DMS79 (cell line): ENCODE measurements at places on chromosomes 7 and 10.

- DNase-seq: no peak
Measured at GRCh38 chr10:128345353-128345752, 219.1 kb upstream of the MKI67 start.

GRCh38 chr10:115981081-115981480, 291.9 kb downstream of the GFRA1 start:
- no peak for DNase-seq

DNA sequence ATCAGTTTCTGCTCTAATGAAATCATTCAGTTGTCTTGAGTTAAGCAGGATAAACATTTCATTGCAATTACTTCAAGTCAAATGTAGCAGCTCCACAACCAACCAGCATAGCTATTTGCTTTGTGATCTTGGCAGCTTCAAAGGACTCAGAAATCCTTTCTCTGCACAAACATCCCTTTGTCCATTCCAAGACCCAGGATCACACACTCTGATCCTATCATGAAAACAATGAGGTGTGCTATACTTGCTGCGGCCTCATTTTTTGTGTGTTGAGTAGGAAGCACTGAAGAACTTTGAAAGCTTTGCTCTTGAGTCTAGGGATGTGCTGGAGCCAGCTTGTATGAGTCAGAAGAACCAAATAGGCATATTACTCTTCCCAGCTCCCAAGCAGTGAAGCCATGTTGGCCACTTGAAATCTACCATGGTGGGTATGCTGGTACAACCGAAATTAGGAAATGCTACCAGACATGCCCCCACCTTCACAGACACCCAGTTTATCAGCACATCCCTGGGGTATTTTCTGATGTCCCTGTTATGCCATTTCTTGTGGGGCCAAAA, 199.4 kb upstream of the PRSS58 start:
- no peak for DNase-seq

DNA sequence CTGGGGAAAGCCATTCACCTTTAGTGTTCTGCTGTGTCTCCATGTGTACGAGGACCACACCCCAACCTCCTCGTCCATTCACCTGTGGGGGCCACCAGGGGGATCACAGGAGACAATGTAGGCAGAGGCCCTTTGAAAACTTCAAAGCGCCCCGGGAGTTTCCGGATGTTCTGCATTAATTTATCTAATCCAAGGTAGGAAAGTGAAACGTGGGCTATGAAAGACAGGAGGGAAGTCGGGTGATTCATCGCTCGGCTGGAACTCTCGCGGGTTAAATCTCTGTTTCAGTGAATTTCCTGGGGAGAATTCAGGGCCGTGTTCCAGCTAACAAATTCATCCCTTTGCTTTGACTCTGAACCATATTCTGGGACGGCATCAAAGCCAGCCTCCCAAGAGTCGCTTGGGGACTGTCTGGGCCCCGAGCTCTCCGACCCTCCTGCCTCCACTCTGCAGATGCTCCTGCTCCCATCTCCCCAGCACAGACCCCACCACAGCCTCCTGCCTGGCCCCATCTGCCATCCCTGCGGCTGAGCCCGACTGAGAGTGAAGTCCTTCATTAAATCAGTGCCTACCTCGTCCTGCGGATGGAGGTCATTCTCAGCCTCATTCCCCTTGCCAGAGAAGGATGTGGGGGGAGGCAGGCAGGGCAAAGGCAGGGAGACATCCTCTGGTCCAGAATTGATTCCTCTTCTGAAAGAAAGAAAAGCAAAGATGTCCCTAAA, 114.1 kb upstream of the CARD11 start:
- no peak for DNase-seq

DNA sequence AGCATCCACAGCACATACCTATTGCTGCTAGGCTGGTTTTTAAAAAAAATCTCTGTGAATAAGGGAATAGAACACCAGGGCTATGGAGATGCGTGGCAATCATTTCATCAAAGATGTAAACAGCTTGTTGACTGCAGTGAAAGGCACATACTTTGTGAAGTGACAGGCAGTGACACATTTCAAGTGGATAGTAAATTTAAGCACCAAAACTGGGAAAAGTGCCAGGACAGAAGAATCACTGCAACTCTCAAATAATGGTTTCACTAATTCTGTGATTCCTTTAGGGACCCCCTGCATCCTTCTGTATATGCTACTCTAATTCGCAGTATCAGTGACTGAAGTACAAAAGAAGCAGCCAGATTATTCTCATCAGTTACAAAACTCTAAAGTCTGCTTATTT, 145.2 kb upstream of the KLF14 start:
- no peak for DNase-seq

DNA sequence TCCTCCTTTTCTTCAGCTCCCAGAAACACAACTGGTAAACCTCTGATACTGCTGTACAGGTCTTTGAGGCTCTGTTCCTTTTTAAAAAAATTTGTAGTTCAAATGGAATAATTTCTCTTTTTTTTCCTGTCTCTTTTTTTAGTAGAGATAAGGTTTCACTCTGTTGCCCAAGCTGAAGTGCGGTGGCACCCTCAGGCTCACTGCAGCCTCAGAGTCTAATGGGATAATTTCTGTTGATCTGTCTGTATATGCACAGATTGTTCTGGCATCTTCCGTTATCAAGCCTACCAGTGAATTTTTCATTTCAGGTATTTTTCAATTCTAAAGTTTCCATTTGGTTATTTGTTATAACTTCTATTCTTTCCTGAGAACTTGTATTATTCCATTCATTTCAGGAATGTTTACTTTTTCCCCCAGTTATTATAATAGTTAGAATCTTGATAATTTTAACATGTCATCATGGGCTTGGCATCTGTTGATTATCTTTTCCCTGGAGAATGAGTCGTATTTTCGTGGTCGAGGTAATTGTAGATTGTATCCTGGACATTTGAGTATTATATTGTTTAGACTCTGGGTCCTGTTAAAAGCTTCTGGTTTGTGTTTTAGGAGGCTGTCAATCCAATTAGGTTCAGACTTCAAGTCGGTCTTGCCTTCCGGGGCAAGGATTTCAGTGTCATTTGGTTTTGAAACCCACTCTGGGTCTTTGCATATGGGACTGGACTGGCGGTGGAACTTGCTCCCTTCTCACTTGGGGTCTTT, 24.5 kb downstream of the CRCP start:
- DNase-seq: no peak

GRCh38 chr7:92685136-92686042, 95.2 kb upstream of the FAM133B start:
- DNase-seq: no peak

- DNase-seq: no peak
Measured at GRCh38 chr10:75428434-75429158, 2.8 kb upstream of the LRMDA start.

GRCh38 chr7:91198371-91198770, 65.9 kb upstream of the FZD1 start:
- no peak for DNase-seq

DNA sequence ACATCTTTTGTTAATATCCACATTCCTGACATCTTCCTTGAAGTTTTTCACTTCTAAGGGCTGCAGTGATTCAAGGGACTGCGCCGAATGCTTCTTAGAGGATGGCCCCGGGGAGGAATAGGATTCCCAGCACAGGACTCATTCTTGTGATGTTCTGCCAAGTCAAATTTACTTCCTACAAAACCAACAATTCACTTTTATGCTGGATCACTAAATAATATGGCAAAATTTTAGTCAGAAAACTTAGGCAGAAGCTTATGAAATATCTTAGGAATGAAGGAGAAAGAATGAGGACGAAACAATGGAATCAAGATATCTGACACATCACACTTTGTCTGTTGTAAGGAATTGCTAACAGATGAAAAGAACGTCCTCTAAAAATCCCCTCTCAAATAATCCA, 151.5 kb downstream of the JAZF1 start:
- DNase-seq: no peak

GRCh38 chr10:93199191-93199751, 125.6 kb downstream of the CYP26A1 start:
- no peak for DNase-seq

DNA sequence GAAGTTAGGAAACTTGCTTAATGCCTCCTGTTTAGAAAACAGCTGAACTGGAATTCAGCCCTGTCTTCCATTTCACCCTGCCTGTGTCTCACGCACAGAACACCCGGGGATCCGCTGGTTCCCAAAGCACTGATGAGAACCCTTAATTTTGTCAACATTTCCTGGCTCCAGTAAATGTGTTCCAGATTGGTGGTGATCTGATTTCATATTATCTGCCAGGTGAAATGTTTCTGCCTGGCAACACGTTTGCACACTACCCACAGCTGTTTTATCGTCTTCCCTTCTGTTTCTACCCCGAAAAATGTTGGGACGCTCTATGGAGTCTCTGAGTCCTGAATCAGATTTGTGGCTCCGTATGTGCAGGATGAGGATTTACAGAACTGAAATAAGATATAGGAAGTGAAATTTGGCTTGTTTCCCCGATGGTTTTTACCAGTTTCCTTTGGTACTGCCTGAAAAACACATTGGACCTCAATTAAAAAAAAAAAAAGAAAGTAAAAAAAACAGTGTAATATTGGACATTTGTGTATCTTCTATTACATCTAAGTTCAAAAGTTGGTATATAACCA, 29.0 kb downstream of the MRC1 start:
- no peak for DNase-seq

GRCh38 chr10:60808036-60808435, 29.8 kb downstream of the CDK1 start:
- DNase-seq: no peak

DNA sequence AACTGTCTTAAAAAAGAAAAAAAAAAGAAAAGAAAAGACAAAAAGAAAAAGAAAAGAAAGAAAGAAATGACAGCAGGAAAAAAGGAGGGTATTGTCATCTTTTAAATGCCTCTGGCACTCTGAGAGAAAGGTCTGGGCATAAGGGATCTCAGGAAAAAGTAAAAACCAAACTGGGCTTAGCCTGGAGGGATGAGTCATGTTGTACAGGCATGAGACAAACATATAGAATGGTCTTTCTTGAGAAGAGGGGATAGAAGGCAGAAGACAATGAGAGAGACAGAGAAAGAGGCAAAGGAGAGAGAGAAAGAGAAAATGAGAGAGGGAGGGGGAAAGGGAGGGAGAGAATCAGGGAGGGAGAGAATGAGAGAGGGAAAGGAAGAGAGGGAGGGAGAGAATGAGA, 32.3 kb upstream of the KCNMA1 start:
- no peak for DNase-seq

GRCh38 chr7:127882313-127882920, 148.8 kb downstream of the LRRC4 start:
- no peak for DNase-seq

GRCh38 chr7:35992436-35992835, 160.6 kb upstream of the EEPD1 start:
- DNase-seq: no peak

GRCh38 chr7:40579401-40579800, 444.6 kb downstream of the SUGCT start:
- DNase-seq: no peak

DNA sequence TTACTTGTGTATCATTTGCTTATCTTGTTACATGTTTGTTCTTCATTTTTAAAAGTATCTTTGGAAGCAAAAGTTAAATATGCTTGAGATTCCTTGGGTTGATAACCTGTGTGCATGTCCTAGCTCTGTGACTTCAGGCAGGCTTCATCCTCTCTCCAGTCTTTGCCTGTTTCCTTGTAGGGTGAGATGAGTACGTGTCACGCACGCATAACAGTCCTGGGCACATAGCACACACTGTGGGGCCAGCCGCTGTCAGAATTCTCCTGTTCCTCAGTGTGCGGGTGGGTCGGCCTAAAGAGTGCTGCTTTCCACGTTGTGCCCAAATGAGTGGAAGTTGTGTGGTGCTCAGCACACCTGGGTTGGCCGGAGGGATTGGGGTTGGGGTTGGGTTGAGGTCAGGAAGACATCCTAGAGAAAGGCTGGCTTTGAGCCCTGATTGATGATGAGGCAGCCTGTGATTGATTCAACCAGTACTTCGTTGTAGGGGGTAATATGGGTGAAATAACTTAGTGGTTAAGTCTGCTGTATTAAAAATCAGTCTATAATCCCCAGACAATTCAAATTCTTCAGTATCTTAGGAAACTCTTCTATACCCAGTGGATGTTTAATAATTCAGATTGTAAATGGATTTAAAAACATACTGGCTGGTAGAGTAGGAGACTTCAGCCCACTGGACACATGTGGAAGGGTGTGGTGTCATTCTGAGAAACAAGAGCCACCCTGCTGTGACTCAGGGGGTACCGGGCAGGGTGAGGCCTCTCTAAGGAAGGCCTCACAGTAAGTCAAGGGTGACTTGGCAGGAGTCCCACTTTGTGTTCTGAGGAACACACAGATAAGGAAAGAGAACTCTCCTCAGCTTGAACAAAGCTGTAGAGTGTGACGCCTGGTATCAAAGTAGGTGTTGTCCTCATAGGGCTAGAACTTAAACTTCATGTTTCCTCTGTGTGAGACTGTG, 54.8 kb downstream of the DAGLB start:
- DNase-seq: no peak

- DNase-seq: no peak
Measured at GRCh38 chr10:80945264-80945880, 407.7 kb downstream of the SH2D4B start.

GRCh38 chr7:143018931-143019330, 8.0 kb downstream of the OR9A2 start:
- DNase-seq: no peak

- DNase-seq: no peak
Measured at GRCh38 chr7:101885597-101885955, 68.2 kb downstream of the CUX1 start.

GRCh38 chr7:129264534-129264933, 39.7 kb downstream of the AHCYL2 start:
- DNase-seq: no peak

GRCh38 chr7:143892527-143893300, 9.3 kb downstream of the TCAF1 start:
- DNase-seq: no peak

- DNase-seq: no peak
Measured at GRCh38 chr10:3761021-3761686, 23.9 kb downstream of the KLF6 start.

- no peak for DNase-seq
Measured at GRCh38 chr10:96695975-96696634, 24.2 kb downstream of the PIK3AP1 start.

GRCh38 chr10:108187408-108188012, 1023.0 kb upstream of the SORCS1 start:
- no peak for DNase-seq

DNA sequence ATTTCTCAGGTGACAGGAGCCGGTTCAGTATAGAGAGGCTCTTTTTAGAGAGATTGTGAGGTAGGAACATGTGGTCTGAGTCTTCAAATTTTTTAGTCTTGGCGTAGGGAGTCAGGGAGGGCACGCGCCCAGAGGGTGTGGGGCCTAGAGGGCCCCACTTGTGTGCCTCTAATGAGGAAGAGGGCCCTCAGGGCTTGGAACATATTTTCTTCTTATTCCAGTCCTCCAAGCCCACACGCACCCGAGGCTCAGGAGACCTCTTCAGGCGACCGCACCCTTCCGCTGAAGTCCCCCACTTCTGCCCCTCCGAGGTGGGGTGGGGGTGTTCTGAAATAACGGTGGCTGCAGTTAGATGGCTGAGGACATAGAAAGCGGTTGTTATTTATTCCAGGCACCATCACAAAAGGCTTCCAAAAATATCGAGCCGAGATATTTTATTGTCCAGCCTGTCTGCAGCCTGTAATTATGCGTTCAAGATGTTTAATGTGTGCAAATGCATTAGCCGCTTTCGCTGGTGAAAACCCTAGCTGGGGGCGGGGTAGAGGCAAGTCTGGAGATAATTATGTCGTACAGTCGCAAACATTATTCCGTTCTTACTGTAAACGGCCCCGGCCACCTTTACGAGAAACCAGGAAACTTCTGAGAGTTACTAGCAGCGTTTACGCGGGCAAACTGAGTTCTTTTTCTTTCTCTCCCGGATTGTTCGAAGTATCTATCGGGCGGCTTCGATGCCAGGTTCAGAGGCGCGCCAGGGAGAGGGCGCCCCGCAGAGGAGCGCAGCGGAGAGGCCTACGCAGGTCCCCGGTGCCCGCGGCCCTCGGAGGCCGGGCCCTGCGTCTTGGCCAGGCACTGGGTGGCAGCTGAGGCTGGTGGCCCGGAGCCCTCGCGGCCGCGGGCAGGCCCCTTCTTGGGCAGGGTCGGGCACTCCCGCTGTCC, 12.9 kb upstream of the HOXA13 start:
- DNase-seq: no peak
